ENCODE measurements at places on chromosomes 12 and 14.

DNA sequence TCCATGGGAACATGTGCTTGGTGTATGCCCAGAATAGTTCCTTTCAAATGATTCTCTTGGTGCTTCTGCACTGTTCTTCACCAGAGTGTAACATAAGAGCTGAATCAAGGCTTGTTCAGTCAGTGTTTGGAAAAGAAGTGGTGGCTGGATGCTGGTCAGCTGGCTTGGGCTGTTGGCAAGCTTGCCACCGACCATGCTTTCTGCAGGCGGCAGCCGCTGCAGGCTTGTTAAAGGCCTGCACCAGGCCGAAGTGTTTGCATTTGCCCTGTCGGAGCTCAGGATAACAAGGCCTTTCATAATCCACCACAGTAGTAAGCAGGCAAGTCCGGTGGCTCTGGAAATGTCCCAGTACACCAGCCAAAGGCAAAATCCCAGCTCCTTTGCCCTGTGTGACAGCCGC lies 26.9 kb downstream of the DAAM1 start:
- DNase-seq: no peak
- no peaks in the 10 kb centered on the region for H3K36me3 ChIP-seq
- no peak overlapping the region for H3K27ac ChIP-seq
- no peaks in the 10 kb centered on the region for H3K4me1 ChIP-seq

DNA sequence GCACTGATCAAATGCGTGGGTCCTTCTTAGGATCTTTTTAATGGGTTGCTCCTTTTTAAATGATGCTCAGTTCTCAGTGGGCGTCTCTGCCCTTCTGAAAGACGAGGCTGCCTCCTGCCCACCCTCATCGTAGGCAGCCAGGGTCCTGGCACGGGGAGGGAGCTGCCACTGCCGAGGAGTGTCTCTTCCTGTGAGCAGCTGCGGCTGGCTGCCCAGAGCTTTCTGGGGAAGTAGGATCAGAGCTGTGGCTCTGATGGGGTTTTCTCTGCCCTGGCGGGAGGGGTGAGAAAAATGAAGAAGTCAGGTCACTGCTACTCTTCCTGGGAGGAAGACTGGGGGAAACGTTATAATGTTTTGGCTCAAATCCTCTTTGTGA lies 31.1 kb upstream of the BEGAIN start:
- peaks cover 20% of the 10 kb centered on the region for H3K4me1 ChIP-seq
- H3K36me3 ChIP-seq: no peaks in the 10 kb centered on the region
- H3K27me3 ChIP-seq: no peaks in the 10 kb centered on the region
- no peak for DNase-seq
- no peak overlapping the region for H3K4me3 ChIP-seq

DNA sequence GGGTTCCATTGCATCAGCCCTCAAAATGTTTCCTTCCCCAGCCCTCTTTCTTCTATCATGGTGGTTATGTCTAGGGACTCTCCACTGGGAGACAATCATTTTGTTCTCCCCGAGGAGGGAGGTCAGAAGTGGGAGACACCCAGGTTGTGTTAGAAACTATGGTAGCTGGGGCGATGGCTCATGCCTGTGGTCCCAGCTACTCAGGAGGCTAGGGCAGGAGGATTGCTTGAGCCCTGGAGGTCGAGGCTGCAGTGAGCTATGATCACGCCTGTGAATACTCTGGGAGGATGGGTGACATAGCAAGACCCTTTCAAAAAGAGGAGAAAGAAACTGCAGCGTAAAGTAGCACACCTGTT lies 13.0 kb upstream of the LRRC23 start:
- peaks cover 16% of the 10 kb centered on the region for H3K4me1 ChIP-seq
- peak overlapping the region; percentile 91 for H3K27ac ChIP-seq
- H3K27me3 ChIP-seq: no peaks in the 10 kb centered on the region

DNA sequence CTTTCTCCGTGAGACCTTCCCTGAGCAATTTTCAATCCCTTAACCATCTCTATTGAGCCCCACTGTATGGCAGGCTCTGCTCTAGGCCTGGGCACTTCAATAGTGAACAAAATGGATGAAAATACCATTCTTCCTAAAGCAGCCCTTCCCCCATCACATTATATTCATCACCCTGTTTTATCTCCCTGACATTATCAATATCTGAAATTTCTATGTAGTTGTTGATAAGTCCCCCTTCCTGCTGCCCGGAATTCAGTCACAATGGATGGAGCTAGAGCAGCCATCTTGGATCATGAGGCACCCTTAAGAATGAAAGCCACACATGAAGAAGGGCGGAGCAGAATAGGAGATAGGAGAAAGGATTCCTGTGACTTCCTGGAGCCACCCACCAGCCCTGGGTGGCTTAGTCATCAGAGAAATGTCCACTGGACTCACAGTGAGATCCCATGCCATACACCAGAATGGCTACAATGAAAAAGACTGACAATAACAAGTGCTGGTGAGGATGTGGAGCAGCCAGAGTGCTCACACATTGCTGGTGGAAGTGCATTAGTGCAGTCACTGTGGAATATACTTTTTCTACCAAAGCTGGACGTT lies 33.9 kb downstream of the SCARB1 start:
- H3K4me1 ChIP-seq: no peaks in the 10 kb centered on the region
- H3K27ac ChIP-seq: no peak overlapping the region
- H3K27me3 ChIP-seq: no peaks in the 10 kb centered on the region
- no peak overlapping the region for H3K4me3 ChIP-seq

DNA sequence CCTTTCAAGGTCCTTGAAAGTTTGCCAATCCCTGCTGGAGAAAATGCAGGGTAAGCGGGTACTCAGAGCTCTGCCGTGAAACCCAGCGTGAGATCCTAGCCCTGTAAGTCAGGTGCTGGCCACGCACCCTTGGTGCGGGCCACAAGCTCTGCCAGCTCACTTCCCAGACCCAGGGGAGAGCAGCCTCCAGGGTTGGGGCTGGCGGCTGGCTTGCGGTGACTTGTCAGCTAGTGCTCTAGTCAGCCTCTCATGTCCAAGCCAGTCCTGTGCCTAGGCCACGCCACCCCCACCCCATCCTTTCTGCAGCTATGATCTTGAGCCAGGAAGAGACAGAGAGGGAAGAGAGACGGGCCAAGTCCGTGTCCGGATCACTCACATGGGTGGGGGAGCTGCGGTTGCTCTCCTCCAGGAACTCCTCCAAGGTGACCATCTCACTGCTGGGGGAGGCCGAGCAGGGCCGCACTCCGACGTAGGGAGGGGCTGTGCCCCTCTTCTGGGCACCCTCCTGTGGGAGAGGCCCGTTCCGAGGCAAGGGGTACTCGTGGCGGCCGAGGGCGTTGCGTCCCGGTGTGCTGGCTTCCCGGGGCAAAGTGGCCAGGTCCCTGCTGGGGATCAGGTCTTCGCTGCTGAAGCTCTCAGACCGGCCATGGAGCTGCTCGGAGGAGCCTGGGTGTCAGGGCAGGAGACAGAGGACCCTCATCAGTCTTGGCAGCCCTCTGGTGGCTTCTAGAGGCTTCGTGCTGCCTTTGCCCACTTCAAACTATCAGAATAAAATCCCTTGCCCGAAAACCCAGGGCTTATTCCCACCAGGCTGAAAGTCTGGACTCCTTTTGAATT lies 33.3 kb upstream of the GPR68 start:
- H3K27me3 ChIP-seq: no peaks in the 10 kb centered on the region
- peaks cover 93% of the 10 kb centered on the region for H3K36me3 ChIP-seq
- H3K27ac ChIP-seq: no peak overlapping the region
- no peaks in the 10 kb centered on the region for H3K4me1 ChIP-seq
- DNase-seq: no peak
- H3K4me3 ChIP-seq: no peak overlapping the region
